Astrocyte of the hippocampus (primary cell): ENCODE measurements at places on chromosomes 3 and 15.

DNA sequence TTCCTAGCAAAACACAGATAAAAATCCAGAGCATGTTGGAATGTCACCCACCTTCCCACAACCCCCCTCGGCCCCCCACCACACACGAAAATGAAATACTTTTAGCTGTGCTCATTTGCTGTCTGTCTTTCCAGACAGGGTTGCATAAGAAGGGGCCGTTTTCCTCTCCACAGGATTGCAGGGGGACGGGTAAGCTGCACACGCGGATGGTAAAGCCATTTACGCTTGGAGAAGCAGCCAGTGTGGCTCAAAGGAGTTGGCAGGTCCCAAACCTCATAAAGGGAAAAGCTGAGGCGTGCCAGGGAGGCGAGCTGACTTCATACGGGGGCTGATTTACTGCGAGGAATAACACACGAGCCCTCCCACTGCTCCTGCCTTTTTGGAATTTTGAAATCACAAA lies 47.4 kb upstream of the ITGA11 start:
- DNase-seq, result peak; percentile 96

DNA sequence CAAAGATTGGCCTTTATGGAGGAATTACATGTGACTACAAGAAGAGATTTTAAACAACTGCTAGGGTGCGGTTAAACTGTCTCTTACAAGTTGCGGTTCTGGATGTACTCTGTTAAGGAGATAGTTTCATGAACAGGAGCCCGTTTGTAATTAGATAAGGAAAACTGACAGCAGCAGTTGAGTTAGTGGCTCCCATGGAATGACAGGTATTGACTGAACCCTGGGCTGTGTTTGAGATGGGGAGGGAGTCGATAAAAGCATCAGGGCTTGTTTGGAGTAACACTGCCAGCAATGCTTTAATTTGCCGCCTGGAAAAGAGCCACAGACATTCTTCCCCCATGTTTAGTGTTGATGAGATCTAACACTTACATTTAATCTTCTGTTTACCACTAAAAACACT lies 139.9 kb downstream of the ROBO2 start:
- DNase-seq, result peak; percentile 40

DNA sequence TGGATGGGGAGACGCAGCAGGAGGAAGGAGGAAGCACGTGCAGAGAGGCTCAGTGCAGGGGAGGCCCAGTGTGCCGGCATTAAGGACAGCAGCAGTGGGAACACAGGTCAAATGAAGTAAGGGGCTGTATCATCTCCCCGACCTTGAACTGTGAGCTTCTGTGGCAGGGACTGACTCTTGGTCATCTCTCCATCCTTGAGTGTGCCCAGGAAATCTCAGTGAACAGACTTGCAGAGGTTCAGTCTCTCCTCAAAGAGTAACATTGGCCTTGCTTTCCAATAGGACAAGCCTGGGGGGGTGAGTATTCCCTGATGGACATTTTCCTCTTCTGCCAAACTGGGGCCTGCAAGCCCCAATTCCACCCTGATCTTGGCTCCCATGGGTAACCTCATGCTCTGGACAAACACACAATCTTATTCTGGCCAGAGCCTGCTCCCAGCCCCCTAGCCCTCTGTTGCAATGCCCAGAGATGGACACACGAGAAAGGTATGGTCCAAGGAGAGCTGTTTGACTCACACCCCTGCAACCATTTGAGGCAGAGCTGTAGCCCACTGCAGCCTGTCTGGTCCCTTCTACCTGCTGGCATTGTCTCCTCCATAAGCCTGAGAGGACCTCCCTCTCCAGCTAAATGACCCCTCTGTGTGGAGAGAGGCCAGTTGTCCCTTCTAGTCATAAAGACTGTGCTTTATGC lies 50.9 kb downstream of the TLE3 start:
- no peak for DNase-seq

- no peak for DNase-seq
These were observed 267.3 kb downstream of the TLE3 start for GRCh38 chr15:69830430-69830829.

- no peak for DNase-seq
These were observed 138.6 kb downstream of the LSAMP start for GRCh38 chr3:116306720-116307119.

GRCh38 chr3:38109580-38110313 lies 27.2 kb downstream of the ACAA1 start:
- DNase-seq, result no peak

DNA sequence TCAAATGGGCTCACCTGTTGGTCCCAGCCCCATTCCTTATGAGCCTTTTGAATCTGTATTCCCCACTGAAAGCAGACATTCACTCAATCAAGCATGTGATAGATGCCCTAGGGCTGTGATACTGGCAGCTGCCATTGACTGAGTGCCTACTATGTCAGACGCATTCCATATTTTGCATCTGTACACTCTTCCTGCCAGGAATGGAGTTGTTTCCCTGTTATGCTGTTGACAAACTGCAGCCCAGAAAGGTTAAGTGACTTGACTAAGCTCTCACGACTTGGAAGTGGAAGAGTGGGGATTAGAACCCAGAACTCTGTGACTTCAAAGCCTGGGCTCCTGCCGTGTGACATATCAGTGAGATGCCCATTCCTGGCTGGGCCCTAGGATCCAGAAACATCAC lies 211.4 kb downstream of the RPLP1 start:
- no peak for DNase-seq

DNA sequence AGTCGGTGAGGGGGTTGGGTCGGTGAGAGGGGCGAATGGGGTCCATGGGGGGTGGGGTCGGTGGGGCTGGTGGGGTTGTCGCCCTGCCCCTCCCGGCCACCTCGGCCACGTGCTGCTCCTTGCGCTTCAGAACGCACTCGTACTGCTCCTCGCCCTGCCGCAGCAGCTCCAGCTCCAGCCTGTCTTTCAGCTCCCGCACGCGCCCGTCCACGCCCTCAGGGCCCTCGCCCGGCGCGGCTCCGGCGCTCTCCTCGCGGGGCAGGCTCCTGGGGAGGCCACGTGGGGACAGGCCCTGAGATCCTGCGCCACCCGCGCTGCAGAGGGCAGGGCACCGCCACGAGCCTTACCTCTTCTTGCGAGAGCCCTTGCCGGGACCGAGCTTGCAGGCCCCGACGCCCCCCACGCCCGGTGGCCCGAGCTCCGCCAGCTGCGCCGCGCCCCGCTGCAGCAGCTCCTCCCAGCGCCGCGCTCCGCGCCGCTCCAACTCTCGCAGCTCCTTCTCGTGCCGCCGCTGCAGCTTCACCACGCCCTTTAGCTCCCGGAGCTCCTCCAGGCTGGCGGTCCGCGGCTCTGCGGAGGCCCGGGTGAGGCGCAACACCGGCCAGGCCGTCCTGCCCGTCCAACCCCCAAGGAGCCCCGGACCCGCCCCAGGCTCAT lies 8.2 kb upstream of the ANKRD63 start:
- DNase-seq, result peak; percentile 81

DNA sequence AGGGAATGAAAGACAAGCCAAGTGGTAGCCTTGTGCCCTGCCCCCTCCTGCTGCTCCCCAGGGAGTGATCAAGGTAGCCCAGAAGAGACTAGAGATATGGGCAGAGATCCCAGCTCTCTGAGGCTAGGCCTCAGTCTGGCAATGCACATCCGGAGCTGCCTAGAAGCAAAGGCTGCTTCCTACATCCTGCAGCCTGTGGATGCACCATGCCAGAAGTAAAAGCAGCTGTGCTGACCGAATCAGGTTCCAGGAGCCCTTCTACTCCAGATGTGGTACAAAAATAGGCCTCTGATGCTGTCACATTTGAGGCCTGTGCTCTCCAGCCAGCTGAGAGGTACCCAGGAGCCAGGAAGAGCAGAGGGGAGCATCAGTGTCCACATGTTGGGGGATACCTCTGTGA lies 16.0 kb downstream of the TRAIP start:
- no peak for DNase-seq

GRCh38 chr15:60370105-60370868 lies 27.5 kb downstream of the ANXA2 start:
- no peak for DNase-seq

DNA sequence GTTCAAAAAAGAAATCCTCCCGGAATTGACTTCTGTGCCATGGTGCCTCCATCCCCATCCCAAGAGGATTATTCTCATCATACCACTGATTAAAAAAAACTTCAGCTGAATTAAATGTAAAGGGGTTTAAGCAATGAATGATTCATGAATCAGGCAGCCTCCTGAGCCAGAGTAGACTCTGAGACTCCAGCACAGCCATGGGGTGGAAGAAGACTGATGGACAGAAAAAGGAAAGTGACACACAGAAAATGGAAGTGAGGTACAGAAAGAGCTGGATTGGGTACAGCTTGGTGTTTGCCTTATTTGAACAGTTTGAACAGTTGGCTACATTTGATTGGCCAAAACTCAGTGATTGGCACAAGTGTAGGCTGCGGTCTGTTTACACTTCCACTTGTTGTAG lies 224.8 kb upstream of the ATP10A start:
- DNase-seq, result peak; percentile 42

GRCh38 chr3:189911001-189911400 lies 209.7 kb downstream of the P3H2 start:
- no peak for DNase-seq

GRCh38 chr15:69586721-69587120 lies 134.1 kb downstream of the RPLP1 start:
- DNase-seq, result no peak

GRCh38 chr3:191246630-191247029 lies 47.6 kb downstream of the OSTN start:
- DNase-seq, result peak; percentile 81

- DNase-seq, result peak; percentile 50
These were observed 41.8 kb downstream of the ITGA11 start for GRCh38 chr15:68389936-68390817.

DNA sequence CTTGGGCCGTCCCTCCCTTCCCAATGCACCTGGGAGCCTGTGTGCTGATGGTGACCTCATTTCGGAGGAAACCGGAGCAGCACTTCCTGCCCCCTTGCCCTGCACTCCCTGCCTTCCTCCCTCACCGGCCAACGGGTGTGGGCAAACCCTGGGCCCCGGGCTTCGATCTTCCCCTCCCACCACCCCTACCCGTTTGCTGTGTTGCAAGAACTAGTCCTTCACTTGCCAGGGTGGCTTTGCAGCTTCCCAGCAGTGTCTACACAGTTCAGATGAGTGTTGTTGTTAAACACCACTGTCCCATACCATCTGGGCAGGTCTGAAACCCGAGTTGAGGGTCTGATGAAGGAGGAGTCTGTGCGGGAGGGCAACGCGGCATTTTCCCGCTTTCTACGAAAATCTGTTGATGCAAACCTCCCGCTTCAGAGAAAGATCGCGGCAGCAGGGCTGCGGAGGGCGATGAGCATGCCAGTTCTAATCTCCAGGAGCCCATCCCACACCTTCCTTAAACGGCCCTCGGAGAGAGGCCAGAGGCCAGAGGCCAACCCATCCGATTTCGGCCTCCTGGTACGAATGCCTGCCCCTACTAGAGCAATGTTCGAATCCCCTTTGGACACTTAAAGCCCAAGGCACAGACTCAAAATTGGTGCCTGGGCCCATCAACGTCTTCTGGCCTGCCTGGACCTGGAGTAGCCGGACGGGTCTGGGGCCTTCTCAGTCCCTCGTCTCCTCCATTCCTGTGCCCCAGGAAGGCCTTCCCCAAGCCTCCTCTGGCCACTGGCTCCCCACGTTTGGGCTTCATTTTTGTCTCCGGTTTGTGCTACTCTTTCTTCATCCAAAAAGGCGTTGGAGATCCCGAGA lies 35.7 kb upstream of the POLG start:
- peak; percentile 60 for DNase-seq

DNA sequence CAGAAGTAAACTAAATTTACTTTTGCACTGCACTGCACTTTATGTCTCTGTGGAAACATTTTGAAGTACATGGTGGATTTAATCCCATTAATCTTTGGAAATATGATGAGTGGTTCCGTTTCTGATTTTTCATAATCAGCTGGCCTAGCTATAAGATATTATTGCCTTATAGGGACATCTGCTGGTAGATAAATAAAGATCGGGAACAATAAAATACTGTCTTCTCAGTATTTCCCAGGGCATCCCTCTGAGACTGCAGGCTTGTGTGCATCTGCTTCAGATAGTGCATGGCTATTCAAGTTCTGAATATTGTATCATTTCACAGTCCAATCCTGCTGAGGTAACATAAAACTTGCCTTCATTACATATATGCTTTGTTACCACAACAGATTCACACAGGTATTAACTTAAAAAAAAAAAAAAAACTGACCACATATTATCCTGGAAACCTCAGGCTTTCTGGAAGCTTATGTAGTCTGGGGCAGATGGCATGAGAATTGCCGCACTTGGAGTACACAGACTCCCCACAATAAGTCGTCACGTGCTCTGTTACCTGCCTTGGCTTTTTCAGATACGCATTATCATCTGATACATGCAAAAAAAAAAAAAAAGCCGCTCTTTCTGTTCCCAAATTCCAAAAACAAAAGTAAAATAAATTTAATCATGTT lies 330.8 kb upstream of the AGTR1 start:
- DNase-seq, result peak; percentile 5

- peak; percentile 81 for DNase-seq
These were observed 4.4 kb upstream of the SNX22 start for GRCh38 chr15:64146885-64147681.

- no peak for DNase-seq
These were observed 12.3 kb upstream of the C3orf22 start for GRCh38 chr3:126571078-126571477.

- no peak for DNase-seq
These were observed 762.8 kb downstream of the VGLL3 start for GRCh38 chr3:86228101-86228500.

- no peak for DNase-seq
These were observed 103.8 kb upstream of the KLF13 start for GRCh38 chr15:31222773-31223341.

DNA sequence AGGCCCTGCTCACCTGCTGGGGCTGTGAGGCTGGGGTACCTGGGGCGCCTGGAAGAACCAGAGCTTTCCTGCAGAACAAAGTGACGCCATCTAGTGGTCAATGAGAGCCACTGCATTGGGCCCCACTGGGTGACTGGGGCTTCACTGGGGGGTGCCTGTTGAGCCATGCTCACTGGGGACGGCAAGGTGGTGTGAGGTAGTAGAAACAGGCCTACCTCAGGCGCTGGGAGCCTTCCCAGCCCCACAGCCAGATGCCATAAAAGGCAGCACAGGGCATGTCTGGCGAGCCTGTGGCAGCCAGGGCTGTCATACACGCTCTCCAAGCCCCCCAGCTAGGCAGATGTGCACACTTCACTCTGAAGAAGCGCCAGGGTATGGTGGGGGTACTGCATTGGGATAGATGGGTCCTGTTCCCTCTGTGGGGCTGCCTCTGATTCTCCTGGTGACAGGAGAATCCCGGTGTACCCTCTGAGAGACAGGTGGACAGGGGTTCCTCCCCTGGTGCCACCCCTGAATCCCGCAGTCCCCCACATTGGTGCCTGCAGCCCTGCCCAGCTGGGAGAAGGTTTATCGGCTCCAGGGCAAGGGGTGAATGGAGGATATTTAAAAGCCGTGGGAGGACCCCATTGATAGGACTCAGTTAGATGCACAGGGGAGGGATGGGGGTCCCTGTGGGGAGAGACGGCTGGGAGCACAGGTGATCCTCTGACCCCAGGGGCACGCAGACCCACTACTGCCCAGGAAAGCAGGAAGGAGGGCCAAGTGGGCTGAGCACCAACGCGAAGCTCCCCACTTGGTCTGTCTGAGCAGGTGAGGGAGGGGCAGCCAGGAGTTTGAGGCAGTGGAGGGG lies 178.8 kb downstream of the NSMCE3 start:
- DNase-seq, result peak; percentile 54

GRCh38 chr3:85584779-85585356 lies 626.1 kb downstream of the CADM2 start:
- DNase-seq, result no peak
